Central memory CD8-positive, alpha-beta T cell (primary cell): ENCODE measurements at places on chromosomes 3 and 15.

GRCh38 chr3:59143447-59143846, 93.6 kb upstream of the CFAP20DC start:
- H3K36me3 ChIP-seq: no peaks in the 10 kb centered on the region
- H3K27me3 ChIP-seq: peaks cover 10% of the 10 kb centered on the region
- no peaks in the 10 kb centered on the region for H3K4me1 ChIP-seq
- H3K27ac ChIP-seq: no peak overlapping the region
- no peak for DNase-seq

DNA sequence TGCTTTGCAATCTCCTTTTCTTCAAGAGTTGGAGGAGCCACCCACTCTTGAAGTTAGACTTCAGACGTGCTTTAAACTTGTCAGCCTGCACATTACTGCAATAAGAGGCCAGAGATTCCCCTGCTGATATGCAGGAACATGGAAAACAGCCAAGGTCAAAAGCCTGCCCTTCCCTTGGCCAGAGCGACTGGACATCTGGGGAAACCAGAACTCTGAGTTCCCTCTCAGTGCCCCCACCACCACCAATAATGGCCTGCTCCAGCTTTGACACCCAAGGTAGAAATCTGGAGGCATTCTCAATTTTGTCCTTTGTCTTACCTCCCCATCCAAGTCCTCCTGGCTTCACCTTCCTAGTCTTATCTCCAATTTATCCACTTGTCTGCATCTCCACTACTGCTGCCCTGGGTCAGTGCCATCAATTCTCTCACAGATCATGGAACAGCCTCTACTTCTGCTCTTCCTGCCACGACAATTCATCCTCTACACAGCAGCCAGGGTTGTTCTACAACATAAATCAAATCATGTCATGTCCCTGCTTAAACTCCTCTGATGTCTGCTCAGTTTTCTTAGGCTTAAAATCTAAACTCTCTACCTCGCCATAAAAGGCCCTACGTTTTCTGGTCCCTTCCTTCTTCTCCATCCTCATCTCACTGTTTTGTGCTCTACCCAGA, 191.6 kb upstream of the WNT5A start:
- H3K4me3 ChIP-seq: no peak overlapping the region
- no peak for DNase-seq
- no peaks in the 10 kb centered on the region for H3K27me3 ChIP-seq

- peaks cover 22% of the 10 kb centered on the region for H3K27me3 ChIP-seq
- H3K4me3 ChIP-seq: no peak overlapping the region
- H3K4me1 ChIP-seq: no peaks in the 10 kb centered on the region
These were observed 158.8 kb downstream of the SSR3 start for GRCh38 chr3:156395961-156396710.

GRCh38 chr15:74302821-74303359, 64.6 kb downstream of the CYP11A1 start:
- H3K27me3 ChIP-seq: peaks cover 78% of the 10 kb centered on the region
- no peak overlapping the region for H3K27ac ChIP-seq
- no peak overlapping the region for H3K4me3 ChIP-seq
- no peaks in the 10 kb centered on the region for H3K4me1 ChIP-seq

DNA sequence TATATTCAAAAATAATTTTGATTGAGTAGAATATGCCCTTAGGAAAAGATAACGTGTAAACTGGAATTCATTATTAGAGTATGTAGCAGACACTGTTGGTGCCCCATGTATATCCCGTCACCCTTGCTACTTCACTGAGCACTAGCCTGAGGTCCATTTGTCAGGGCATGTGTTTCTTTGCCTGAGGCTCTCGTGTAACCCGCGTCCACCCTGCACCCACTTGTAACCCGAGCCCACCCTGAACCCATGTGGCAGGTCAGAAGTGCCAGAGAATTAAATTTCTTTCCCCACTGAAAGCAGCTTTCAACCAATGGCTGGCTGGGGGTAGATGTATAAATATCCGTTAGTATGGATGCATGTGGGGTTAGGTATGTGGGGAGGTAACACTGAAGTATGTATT, 474.2 kb upstream of the ZNF385D start:
- H3K4me3 ChIP-seq: no peak overlapping the region
- DNase-seq: no peak
- H3K36me3 ChIP-seq: peaks cover 2% of the 10 kb centered on the region
- no peaks in the 10 kb centered on the region for H3K27me3 ChIP-seq
- no peaks in the 10 kb centered on the region for H3K4me1 ChIP-seq
